ENCODE measurements at places on chromosomes 6 and 20. TPM values are rescaled to one million over a fixed set of nuclear protein-coding genes. Genes with fewer than 3 reads are reported as not detected.

OSBPL2 gene
- total RNA-seq = 24.3 TPM

TAP1 gene
- 211 TPM for total RNA-seq

GRCh38 chr20:59448196-59448595 lies 147.8 kb downstream of the EDN3 start:
- no peak for DNase-seq

ROS1 gene
- total RNA-seq = not detected

FOXS1 gene
- not detected for total RNA-seq

DNA sequence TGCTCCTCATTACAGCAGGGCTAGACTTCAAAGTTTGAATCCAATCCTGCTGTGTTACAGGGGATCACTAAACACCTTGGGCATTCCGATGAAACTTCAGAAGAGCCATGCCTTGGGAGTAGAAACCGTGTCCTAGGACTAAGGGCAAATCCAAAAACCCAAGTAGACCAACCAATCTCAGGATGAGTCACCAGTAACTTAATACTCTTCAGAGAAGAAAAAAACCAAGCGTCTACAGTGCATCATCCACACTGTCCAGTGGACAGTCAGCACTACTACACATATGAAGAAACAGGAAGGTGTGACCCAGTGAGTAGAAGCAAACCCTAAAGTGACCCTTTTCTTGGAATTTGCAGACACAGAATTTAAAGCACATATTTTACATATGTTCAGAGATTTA lies 39.5 kb upstream of the VAPB start:
- no peak for DNase-seq

GRCh38 chr20:32135983-32136515 lies 26.5 kb downstream of the TM9SF4 start:
- DNase-seq = no peak

GRCh38 chr6:124433387-124434160 lies 528.7 kb upstream of the RNF217 start:
- DNase-seq = no peak

COL12A1 gene
- not detected for total RNA-seq

GRCh38 chr6:34044945-34045595 lies 100.8 kb downstream of the GRM4 start:
- DNase-seq = peak; percentile 50

DNA sequence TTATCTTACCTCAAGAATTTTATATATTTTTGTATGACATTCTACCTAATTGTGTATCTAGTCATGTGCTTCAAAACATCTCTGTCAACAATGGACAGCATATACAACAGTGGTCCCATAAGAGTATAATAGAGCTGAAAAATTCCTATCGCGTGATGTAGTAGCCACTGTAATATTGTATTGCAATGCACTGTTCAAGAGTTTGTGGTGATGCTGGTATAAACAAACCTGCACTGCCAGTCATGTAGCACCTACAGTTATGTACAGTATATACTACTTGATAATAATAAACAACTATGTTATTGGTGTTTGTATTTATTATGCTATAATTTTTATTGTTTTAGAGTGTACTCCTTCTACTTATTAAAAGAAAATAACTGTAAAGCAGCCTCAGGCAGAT lies 672.7 kb downstream of the CD109 start:
- DNase-seq = no peak

DNA sequence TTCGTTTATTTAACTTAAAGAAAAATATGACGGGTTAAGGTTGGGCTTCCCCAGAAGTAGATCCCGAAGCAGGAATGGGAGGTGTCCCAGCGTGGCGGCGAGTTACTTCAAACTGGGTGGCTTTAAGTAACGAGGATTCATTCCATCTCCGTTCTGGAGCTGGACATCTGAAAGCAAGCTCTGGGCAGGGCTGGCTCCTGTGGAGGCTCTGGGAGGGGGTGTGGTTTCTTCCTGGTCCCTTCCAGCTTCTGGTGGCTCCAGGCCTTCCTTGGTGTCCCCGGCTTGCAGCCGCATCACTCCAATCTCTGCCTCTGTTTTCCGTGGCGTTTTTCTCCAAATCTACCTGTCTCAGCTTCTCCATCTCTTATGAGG lies 47.3 kb upstream of the BHLHE23 start:
- no peak for DNase-seq

CPXM1 gene
- total RNA-seq = 2.0 TPM

DNA sequence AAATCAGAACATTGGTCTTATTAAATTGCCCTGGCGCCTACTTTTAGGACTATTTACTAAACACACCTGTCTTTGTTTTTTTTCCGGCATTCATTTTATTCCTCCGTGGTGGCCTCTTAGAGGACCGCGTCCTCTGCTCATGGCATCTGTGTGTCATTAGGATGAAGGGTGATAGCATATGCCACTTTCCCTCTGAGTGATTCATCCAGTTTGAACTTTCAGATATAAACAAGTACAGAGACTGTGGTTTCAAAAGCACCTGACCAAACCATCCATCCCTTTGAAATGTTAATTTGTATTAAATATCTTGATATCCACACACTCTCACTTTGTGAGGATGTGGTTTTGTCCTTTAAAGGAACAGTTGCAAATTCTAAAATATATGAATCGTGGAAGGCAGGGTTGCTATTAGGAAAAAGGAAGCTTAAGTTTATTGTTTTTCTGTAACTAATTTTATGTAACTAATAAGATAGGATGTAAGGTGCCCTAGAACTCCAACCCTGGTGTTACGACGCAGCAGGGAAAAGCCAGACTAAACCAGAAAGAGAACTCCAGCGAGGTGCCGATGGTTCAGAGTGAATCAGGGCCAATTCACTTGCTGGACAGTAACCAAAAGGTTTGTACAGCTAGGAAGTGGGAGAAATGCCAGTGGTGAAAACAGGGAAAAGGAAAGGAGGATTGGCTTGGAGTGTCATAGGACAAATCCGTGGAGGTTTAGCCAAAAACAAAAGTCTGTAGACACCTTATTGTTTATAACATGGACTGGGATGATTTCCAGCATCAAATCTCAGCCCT lies 98.7 kb downstream of the SHLD1 start:
- peak; percentile 21 for DNase-seq

PACRG gene
- not detected for total RNA-seq

DNA sequence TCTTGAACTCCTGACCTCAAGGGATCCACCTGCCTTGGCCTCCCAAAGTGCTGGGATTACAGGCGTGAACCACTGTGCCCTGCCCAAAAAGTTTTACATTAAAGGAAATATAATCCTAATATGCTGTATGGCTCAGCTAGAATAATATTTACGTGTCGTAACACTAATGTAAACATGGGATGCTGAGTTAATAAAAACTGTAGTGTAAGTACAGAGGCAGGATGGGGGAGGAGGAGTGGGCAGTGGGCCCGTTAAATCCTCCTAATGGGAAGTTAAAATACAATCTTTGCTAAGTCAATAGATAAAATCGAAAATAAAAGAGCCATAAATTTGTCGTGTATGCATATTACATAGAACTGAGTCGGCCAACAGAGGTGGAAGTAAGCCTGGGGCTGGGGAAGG lies 12.1 kb upstream of the IP6K3 start:
- DNase-seq = no peak
